ENCODE measurements at places on chromosomes 16 and 17.

DNA sequence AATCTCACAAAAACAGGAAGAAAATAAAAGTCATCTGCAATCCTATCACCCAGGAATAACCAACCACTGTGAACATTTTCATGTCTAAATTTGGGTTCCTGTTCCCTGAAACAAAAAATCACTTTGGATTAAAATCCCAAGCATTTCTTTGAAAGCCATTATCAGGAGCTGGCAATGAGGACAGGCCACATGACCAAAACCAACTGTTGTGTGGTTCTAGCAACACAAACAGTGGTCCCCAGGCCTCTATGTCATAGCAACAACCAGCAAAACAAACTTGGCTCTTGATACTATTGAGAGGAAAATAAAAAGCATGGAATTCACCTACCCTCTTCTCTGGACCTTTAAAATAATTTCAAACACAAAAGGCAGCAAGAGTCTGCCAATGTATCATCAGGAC is 252.5 kb downstream of the SLC39A11 start:
- no peak for DNase-seq

- no peak for DNase-seq
Observed at GRCh38 chr17:64332502-64332901, 58.2 kb downstream of the PECAM1 start.

- DNase-seq: no peak
Observed at GRCh38 chr17:41013606-41014005, 4.7 kb upstream of the KRTAP3-1 start.

DNA sequence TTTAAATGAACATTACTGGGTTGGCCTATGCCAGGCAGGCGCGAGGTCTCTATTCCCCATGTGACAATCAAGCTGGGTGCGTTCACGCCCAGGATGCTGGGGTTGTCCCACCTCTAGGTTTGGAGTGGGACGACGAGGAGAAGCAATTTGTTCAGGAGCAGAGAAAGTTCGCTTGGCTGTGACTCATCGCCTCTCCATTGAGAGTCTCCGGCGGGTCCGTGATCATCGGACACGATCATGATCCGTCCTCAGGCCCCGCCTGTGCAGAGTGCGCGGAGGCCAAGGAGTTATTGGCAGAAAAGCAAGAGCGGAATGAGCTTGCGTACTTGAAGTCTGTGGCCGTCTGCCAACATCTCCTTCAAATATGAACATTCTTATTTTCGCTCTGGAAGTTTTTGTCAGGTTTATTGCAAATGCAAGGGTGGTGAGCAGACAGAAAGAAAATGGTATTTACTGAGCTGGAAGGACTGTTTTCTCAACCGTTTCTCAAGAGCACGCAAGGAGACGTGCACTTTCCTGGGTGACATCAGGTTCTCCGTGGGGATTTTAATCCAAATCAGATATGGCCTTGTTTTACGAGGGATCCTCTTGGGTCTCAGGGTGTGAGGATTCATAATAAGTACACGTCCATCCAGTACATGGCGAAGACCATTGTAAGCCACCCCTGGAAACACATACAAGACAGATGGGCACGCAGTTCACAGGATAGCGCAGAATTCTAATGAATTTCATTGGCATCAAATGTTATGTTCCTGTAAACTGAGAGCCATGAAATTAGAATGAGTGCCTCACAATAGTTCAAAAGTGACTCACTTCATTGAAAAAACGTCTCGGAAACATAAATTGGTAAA is 70.1 kb upstream of the CREBBP start:
- no peak for DNase-seq

DNA sequence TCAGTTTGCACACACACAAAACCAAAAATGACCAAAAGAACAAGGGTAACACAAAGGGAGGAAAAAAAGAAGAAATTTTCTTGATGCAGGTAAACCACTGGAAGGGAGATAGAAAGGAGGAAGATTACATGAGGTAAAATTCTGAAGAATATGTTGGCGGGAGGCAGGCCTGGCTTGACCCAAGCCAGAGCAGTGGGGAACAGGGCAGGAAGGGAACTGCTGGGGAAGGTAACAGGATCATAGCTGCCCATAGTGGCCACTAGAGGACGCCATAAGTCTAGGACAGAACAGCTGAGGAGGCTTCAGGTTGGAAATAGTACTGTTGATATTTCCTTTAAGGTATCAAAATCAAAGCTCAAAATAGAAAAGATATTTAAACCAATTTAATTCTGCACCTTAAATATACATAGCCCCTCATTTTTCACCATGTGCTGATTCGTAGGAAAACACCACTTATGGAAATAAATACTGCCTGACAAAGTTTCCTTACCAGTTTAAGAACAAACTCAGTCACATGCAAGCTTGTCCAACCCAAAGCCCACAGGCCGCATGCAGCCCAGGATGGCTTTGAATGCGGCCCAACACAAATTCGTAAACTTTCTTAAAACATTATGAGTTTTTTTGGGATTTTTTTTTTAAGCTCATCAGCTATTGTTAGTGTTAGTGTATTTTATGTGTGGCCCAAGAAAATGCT is 15.5 kb downstream of the VPS35 start:
- peak; percentile 53 for DNase-seq

- DNase-seq: peak; percentile 70
Observed at GRCh38 chr17:40615068-40615840, 32.4 kb downstream of the SMARCE1 start.

- DNase-seq: no peak
Observed at GRCh38 chr16:50102051-50102746, 36.4 kb downstream of the HEATR3 start.

DNA sequence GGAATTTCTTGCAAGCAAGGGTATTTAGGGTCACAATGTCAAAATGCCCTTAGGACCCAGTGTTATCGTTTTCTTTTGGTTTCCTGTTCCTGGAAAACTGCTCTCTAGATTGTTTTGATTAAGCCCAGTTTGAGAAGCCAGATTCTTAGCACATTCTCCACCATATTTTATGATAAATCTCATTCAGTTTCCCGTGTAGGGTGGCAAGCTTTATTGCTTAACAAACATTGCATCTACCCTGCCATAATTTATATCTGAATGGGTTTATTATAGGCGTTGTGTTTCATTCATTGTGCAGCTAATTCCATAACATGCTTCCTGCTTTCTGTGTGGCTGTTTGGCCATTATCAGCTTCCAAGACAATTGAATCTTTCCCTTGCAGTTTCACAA is 389.1 kb upstream of the DYNLRB2 start:
- no peak for DNase-seq

- DNase-seq: no peak
Observed at GRCh38 chr16:55925242-55925641, 50.1 kb upstream of the CES5A start.

DNA sequence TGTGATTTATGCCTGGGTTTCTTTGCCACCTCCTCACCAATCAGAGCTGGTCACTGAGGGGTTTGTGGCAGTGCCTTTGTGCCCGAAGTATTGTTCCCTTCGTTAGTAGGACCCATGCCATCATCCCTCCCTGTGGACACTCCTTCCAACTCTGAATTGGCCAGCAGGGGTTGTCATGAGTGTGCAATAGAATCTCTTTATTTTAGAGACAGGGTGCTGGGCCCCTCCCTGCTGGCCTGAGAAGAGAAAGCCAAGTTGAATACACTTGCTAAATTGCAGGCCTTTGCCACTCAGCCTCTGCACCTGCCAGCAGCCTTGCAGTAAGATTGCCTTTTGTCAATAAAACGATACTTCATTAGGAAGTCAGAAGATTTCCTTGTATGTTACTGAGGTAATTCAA is 40.7 kb upstream of the SLC12A3 start:
- DNase-seq: no peak
